WTC11 (cell line): ENCODE measurements at places on chromosomes 4 and X. TPM values are rescaled to one million over a fixed set of nuclear protein-coding genes. Genes with fewer than 3 reads are reported as not detected.

The MTTP gene
- 0.16 to 0.34 TPM (median 0.26 TPM) in 3 replicates for total RNA-seq

- H3K4me3 ChIP-seq, result no peak overlapping the region
- no peaks in the 10 kb centered on the region for H3K36me3 ChIP-seq
- H3K27me3 ChIP-seq, result no peaks in the 10 kb centered on the region
- H3K4me1 ChIP-seq, result peaks cover 2% of the 10 kb centered on the region; the same call in 1 of the 2 replicates
- DNase-seq, result no peak
- H3K27ac ChIP-seq, result no peak overlapping the region
Observed at GRCh38 chrX:120625371-120625770, 4.5 kb downstream of the C1GALT1C1 start.

GRCh38 chr4:108536577-108536976 is 83.8 kb upstream of the RPL34 start:
- no peak for DNase-seq
- no peak overlapping the region for H3K27ac ChIP-seq
- H3K36me3 ChIP-seq, result no peaks in the 10 kb centered on the region
- peaks cover 3% of the 10 kb centered on the region; the same call in 1 of the 2 replicates for H3K27me3 ChIP-seq

GRCh38 chrX:17415242-17415810 is 40.3 kb downstream of the NHS start:
- H3K27me3 ChIP-seq, result no peaks in the 10 kb centered on the region; the same call in 1 of the 2 replicates
- DNase-seq, result no peak
- H3K4me1 ChIP-seq, result peaks cover 53% of the 10 kb centered on the region
- peak overlapping the region; percentile 54; the same call in 1 of the 2 replicates for H3K27ac ChIP-seq
- H3K4me3 ChIP-seq, result peak overlapping the region; percentile 35
- H3K36me3 ChIP-seq, result no peaks in the 10 kb centered on the region

GRCh38 chr4:16967722-16968121 is 69.3 kb upstream of the LDB2 start:
- no peaks in the 10 kb centered on the region for H3K27me3 ChIP-seq
- 0 out of 2 replicates have a peak overlapping the region, but pooled peaks have one; percentile 43 for H3K27ac ChIP-seq
- no peak overlapping the region for H3K4me3 ChIP-seq
- H3K4me1 ChIP-seq, result peaks cover 27% of the 10 kb centered on the region
- no peak for DNase-seq

- peaks cover 9% of the 10 kb centered on the region for H3K36me3 ChIP-seq
- H3K4me1 ChIP-seq, result peaks cover 23% of the 10 kb centered on the region
- no peaks in the 10 kb centered on the region for H3K27me3 ChIP-seq
- no peak for DNase-seq
- peak overlapping the region; percentile 44 for H3K4me3 ChIP-seq
- H3K27ac ChIP-seq, result no peak overlapping the region
Observed at GRCh38 chrX:2188330-2188792, 312.4 kb downstream of the DHRSX start.
